Kidney (tissue), 22 donors: ENCODE measurements at places on chromosomes 5 and 9. TPM values are rescaled to one million over a fixed set of nuclear protein-coding genes. Genes with fewer than 3 reads are reported as not detected.

Gene LCN9
- total RNA-seq, result not detected

Gene WDR70
- total RNA-seq, result 32.3 TPM

Gene SLC27A6
- not detected for total RNA-seq

DNA sequence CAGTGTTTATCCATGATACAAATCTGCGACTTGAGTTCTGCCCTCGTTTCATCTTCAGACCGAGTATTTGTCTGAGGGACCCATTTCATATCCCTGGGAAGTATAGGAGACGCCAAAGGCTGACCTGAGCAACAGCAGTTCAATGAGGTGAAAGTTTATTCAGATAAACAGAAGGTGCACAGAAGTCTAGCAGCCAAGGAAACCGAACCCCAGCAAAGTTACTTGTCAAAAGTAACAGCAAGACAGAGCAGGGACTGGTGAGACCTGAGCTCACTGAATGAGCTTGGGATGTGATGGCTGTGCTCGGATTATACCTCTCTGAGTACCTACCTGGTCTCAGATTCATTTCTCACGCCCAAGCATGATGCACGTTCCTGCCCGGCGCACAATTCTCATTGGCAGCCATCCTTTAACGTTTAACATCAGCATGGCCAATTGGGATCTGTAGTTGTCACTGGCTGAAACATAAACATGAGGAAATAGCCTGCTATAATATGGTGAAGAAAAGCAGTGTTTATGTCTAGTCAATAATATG lies 599 bp downstream of the LYRM7 start:
- DNase-seq, result no peak

- DNase-seq, result no peak
Observed at GRCh38 chr9:135671591-135672041, 8.5 kb downstream of the LCN9 start.

GRCh38 chr9:138022121-138022741 lies 144.6 kb downstream of the CACNA1B start:
- DNase-seq, result no peak

DNA sequence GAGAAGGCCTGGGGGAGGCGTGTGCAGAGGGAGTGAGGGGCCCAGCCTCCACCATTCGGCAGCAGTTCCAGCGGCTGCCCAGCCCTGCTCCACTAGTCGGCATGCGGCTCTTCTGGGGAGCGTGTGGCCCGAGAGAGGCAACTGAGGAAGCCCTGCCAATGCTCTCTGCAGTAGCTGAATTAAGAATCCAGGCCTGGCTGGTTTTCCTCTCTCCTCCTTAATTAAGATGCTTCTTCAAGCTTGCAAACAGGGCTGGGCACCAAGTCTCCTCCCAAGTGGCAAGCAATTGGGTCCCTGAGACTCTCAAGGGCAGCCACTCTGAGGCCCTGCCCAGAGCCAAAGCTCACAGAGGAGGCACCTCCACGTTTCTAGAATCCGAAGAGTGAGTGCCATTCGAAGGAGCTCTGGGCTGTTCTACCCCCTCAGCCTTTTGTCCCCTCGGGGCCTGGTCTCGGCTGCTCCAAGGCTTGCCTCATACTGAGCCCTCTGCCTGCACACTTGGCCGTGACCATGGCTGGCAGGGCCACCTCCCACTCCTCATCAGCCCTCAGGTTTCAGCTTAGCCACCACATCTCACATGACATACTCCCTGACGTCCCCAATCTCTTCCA lies 75.4 kb upstream of the LRRTM2 start:
- no peak for DNase-seq

DNA sequence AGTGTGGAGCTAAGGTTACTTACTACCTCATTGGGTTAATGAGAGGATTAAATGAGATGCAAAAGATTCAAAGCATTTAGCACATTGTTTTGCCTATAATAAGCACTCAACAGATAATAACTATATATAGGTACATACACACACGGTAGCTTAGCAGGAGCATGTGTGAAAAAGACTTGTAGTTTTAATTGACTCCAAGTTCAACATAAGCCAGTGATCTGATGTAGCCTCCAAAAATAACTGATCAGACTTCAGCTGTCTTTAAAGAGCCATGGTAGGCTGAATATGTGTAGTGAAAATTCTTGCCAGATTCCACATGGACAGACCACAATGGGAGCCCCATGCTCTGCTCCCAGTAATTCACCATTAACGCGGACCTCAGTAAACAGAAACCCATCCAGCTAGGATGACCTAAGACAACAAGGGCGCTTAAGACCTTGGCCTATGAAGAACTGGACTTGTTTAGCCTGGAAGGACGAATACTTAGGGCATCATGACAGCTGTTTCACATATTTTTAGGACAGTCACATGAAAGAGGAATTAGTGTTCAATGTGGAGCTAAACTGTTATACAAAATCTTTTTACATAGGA lies 115.1 kb upstream of the ZNF366 start:
- DNase-seq, result no peak

DNA sequence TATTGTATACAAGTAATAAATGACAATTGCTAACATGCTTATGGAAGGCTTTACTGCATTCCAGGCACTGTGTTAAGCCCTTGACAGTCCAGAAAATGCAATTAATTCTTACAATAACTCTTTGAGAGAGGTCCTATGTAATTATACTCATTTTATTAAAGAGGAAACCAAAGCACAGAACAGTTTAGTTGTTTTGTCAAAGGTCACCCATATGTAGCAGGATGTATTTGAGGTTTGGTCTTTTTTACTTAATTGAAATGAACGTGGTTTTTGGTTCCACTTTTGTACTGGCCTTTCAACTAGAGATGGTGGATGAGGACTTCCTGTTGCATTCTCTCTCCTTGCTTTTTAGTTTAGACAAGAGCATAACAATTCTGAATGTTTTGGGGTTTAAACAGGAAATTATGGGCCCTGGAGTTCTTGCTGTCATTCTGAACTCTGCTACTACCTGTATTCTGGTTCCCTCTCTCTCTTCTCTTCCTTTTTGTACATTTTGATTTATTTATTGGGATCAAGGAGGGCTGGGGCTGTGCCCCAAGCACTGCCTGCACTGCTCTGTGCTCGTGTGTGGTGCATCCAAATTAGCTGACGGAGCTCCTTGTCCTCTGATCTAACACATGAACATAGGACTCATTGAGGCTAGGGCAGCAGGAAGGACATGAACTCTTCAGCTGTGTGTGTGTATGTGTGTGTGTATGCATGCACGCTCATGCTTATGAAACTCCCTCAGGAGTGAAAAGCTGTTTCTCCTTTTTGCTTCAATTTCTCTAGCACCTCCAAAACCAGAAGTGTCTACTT lies 47.4 kb downstream of the SLC28A3 start:
- DNase-seq, result no peak

DNA sequence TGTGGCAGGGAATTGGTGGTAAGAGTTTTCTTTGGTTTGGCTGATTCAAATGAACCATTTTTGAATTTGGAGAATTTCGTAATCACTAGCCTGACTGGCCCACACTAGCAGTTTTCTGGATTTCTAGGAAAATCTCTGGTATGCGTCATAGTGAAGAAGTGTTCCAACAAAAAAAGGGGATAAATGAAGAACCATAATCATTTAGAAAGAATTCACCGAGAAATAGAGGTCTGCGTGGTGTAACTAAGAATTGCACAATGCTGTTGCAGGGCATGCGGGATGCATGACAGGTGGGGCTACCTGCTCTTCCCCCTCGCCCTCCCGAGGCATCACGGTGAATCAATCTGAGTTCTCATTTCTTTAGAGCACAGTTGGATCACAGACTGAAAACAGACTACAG lies 232.3 kb upstream of the PAPPA start:
- DNase-seq, result no peak

DNA sequence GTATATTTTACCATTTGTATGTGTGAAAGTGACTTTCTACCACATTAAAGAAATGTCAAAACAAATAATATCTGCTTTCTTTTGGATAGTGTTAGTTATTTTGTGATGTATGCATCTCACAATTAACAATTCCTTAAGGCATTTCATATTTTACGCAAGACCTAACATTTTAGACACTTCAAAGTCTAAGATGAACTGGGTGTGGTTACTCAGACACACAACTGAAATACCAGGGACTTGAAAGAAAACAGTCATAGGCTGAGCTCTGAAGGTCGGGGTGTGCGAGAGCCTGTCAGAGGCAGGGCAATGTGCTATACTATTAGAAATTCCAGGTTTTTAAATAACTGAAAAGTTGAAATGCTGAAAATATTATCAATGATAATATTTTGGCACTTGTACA lies 44.5 kb upstream of the ZNF622 start:
- DNase-seq, result no peak

- no peak for DNase-seq
Observed at GRCh38 chr5:180647465-180647864, 1.9 kb downstream of the FLT4 start.

DNA sequence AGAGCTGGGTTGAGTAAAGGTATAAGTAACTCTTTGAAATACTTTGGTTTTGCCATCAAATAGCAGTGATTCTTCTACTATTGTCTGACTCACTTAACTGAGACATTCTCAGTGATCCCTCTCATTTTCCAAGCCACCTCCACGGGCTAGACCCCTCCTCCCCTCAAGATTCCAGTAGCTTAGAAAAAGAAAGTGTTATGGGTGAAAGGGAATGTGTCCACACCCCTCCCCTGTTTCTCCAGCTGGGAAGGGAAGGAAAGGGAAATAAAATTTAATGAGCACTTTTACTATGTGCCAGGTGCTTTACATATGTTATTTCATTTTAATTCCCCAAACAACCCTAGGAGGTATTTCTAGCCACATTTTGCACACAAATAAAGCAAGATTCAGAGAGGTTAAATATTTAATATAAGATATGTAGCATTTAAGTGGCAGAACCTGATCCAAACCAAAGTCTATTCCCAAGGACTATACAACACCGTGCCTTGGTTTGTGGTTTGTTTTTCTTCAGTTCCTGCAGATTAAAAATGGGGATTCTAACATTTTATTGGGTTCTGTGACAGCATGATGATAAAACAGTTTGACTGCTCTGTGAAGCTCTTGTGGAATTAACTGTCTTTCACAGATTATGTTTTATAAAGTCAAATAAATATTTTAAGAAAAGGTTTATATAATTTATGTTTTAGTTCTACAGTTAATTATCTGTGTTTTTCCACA lies 135.9 kb downstream of the ZSWIM6 start:
- no peak for DNase-seq

DNA sequence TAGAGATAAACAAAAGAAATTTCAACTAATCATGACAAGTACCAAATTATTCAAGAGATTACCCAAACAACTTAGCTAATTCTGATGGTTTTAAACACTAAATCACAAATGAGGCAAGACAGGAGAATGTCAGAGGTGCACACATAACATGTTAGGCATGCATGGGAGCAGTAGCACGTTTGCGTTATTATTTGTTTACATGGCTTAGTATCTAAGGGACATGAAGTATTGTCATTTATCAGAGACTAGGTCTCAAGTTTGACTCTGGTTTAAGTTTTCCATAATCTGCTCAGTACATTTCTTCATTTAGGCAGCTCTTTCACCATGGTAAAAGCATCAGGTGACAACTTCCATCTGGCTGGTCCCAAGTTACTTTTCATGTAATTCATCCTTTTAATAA lies 244.1 kb upstream of the TNC start:
- no peak for DNase-seq

DNA sequence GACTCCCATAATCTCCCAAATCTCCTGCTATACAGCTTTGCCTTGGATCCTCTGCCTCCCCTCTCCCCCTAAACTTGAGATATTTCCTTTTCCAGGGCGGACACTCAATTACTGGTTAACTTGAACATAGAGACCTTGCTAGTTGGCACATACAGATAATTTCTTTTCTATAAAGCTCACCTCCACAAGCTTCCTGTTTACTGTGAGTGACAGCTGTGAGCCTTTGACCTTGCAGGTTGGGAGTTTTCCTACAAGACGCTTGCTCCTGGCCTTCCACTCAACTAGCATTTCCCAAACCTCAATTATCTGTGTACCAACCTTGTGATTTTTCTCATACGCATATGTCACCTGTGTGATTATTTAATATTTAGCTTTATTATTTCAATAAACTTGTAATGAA lies 114.5 kb downstream of the GNA14 start:
- DNase-seq, result no peak

DNA sequence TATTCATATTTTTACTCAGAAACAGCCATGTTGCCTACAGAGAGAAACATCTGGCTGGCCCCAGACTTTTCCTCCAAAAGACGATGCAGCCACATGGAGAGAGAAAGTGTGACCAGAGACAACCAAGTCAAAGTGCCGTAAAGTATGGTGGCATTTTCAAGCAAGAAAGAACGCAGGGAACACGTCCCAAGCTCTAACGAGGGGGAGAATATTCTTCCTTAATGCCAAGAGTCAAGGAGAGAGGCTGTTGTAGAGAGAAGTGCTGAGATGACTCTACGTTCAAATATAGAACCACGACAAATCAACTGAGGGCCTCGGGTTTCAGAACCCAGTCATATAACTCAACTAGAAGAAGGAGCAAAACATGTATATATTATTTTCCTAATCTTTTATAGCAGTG lies 55.9 kb downstream of the FNBP1 start:
- no peak for DNase-seq
